ENCODE measurements at places on chromosomes 2 and 18.

DNA sequence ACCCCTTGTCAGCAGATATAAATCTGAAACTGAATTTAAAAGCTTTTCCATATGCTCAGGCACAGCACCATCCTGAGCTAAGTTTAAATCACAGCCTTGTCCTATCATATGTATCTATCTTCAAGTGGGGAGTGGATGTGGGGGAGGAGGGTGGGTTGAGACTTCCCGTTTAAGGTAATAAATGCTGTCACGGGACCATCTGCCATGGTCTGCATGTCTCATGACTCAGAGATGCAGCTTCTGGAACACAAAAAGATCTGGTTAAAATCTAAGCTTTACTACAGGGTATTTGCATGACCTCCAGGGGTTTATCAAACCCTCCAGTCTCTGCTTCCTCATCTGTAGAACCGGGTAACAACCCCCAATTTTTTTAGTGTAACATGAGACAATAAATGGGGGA is 377.7 kb upstream of the ST6GAL2 start:
- DNase-seq, result no peak

GRCh38 chr18:45589356-45590035 is 25.8 kb upstream of the SLC14A2 start:
- DNase-seq, result no peak

- DNase-seq, result no peak
These were observed 110.2 kb upstream of the KIF5C start for GRCh38 chr2:148764815-148765214.

DNA sequence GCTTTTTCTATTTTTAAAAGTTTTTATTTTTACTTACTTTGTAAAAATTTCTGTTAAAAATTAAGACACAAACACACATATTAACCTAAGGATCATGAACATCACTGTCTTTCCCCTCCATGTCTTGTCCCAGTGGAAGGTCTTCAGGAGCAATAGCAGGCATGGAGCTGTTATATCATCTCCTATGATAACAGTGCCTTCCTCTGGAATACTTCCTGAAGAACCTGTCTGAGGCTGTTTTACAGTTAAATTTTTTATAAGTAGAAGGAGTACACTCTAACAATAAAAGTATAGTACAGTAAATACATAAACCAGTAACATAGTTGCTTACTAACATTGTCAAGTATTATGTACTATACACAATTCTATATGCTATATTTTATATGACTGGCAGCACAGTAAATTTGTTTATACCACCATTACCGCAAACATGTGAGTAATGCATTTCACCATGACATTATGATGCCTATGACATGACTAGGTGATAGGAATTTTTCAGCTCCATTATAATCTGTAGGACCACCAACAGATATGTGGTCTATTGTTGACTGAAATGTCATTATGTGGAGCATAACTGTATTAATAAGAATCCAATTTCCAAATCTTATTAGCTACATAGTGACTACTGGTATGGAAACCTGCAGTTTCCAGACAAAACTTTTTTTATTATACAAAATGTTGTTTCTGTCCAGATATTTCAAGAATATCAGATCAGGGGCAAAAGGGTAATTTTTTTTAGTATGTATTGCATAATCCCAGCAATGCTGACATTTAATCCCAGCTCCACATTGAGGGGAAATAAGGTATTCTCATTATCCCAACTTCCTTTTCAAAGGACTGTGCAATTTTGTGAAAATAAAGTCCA is 337.2 kb upstream of the SLC39A10 start:
- no peak for DNase-seq

- DNase-seq, result no peak
These were observed 1736.9 kb upstream of the CELF4 start for GRCh38 chr18:39302481-39302880.

DNA sequence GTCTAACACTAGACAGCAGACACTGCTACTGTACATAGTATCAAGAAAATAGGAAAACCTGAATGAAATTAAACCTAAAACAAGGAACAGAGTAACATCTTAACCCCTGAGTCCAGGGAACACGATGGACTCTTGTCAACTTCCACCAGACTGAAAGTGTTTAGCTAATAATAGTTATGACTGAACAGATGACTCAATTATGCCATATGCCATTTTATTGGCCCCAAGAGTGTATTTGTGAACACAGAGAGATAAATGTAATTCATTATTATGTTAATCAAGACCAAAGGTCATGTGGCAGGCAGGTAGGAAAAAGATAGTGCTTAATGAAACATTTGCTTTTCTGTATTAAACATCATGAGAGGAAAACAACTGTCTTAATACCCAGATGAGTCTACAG is 58.0 kb downstream of the NYAP2 start:
- no peak for DNase-seq
